ENCODE measurements at places on chromosomes 7 and 10.

DNA sequence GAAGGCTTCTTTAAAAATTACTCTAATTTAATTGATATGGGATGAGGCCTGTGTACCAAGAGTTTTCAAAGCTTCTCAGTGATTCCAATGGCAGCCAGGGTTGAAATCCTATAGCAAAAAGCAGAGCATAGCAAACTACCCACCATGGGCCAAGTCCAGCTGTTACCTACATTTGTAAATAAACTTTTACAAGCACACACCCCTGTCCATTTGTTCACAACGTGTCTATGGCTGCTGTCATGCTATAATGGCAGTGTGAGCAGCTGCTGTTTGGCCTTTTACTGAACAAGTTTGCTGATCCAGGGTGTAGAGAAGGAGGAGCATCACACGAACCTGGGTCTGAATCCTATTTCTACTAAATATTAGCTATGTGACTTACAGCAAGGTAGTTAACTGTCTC, 50.0 kb downstream of the NPY start:
- DNase-seq, result no peak

- no peak for DNase-seq
These were observed 285.5 kb downstream of the TWIST1 start for GRCh38 chr7:18831943-18832342.

DNA sequence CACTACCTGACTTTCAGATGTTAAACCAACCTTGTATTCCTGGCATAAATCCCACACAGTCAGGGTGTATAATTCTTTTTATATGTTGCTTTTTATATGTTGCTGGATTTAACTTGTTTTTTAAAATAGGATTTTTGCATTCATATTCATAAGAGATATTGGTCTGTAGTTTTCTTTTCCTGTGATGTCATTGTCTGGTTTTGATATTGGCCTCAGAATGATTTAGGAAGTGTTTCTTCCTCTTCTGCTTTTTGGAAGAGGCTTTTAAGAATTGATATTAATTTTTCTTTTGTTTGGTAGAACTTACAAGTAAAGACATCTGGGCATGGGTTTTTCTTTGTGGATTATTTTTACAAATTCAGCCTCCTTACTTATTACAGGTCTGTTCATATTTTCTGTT, 93.1 kb downstream of the CARD11 start:
- DNase-seq, result no peak

GRCh38 chr7:66576646-66577045, 52.0 kb upstream of the KCTD7 start:
- no peak for DNase-seq

DNA sequence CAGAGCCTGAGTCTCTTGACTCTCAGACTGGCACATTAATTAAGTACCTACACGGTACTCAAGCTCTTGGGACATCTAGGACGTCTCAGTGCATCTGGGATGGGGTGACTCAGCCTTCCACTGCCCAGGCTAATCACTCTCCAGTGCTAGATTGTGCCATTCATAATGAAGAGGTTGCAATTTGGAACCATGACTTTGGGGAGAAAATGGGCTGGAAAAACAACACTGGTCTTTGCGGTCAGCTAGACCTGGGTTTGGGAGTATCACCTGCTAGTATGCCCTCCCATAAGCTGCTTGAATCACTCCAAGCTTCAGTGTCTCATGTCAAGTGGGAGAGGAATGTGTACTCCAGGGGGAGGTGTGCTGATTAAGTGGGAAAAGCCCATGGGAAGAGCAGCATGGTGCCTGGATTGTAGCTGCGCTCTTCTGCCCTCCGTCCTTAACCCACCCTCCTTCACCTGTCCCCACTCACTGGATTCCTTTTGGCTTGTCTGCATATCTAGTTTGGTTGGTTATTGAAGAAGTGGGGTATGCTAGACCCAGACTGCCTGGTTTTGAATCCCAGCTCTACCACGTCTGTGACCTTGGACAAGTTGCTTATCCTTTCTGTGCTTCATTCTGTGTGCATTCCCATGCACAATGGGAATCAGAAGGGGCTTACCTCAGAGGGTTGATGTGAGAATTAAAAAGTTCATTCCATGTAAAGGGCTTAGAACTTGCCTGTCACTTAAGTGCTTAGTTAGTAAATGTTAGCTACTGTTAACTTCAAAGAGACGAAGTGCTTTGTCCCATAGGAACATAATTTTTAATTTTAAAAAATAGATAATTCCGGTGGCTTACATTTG, 3.8 kb downstream of the NFE2L3 start:
- DNase-seq, result peak; percentile 86

GRCh38 chr10:92972066-92972870, 88.3 kb upstream of the CYP26C1 start:
- peak; percentile 32 for DNase-seq

- DNase-seq, result no peak
These were observed 92.2 kb downstream of the SPDYE5 start for GRCh38 chr7:75584354-75584753.

DNA sequence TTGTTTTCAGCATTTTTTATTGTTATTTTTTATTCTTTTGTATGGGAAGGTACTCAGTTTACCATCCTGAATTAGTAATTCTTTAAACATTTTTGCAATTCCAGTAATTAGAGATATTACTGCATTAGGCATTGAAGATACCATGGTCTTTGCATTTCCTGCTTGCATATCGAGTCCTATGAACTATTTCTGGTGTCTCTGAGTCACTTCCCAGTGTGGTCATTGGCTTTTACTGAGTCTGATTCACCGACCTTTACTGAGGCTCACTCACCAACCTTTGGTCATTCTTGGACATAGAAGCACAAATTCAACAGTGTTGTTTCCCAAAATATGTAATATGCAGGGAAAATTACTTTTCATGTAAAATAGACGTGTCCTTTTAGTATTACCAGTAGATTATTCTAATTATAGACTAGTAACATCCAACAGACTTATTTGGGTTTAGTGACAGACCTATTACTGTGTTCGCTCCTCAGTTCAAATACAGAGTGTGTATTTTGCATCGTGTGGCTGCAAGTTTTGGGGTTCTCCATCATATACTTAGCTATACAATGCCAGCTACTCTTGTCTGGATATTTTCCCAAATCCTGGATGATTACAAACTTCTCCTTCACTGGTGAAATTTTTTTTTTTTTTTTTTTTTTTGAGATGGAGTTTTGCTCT, 180.7 kb upstream of the PRSS1 start:
- peak; percentile 79 for DNase-seq

GRCh38 chr10:80976658-80977057, 439.0 kb downstream of the SH2D4B start:
- no peak for DNase-seq

DNA sequence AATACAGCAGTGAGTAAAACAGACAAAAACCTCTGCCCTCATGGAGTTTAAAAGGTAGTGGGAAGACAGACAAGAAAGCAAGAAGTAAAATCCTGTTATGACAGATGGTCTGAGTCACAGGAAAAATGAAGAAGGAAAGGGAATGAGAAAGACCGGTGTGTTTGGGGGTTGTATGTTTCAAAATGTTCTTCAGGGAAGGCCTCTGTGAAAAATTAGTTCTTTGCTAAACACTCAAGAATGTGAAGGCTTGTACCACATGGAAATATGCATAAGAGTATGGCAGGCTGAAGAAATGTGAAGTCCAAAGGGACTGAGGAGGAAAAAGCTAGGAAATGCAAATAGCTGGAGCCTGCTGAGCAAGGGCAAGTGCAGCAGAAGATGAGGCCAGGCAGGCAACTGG, 315.9 kb upstream of the SEMA3A start:
- DNase-seq, result peak; percentile 13

- DNase-seq, result peak; percentile 61
These were observed 72.9 kb upstream of the CAV2 start for GRCh38 chr7:116426428-116427156.

DNA sequence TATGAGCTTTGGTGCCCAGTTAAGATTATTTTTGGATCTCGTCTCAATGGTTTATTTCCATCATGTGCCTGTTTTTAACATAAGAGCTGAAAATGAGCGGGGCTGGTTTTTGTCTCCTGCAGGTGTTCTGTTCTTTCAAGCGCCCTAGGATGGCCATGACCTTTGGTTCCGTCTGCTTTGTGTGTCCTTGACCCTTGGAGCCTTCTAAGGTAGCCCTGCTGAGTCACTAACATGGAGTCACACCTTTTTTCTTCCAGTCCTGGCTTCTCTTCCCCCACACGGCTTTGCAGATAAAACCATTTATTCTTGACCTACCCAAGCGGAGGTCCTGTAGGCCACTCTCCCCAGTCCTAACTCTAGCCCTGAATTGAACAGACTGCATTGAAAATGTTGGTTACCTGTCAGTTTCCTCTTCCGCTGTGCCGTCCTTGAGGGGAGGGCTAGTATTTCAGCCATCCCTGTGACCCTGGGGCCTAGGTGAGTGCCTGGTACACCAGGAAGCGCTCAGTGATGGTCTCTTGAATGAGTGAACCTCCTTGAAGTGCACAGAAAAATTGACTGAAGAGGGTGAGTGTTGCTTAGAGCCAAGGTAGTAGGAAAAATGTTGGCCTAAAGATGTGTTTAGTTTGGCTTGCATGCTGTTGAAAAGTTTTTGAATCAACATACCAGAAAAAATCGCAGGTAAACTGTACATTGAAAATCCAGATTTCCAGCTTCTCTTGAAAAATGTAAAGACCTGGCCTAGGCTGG, 48.0 kb downstream of the CAMK1D start:
- DNase-seq, result no peak

- no peak for DNase-seq
These were observed 92.9 kb upstream of the SH2B2 start for GRCh38 chr7:102193806-102194205.

DNA sequence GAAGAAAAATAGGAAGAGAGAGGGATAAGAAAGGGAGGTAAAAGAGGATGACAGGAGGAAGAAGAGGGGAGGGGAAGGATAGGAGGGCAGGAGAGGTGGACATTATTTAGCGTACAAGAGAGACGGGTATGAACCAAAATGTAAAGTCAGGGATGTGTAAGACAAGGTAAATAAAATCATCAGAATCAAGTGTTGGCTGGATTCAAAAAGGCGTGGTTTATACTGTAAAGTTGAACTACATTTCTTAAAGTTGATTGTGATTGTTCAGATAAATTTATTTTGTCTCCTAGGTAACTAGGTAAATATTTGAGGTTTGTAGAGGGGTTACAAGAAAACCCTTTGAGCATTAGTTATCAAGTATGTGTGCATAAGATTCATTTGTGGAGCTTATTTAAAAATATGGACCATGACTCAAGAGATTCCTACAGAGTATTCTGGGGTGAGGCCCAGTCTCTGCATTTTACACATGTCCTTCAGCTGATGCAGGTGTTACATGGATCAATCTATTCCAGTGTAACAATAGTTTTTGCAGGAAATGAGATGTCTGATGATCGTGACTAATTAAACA, 512.1 kb upstream of the MBL2 start:
- no peak for DNase-seq

DNA sequence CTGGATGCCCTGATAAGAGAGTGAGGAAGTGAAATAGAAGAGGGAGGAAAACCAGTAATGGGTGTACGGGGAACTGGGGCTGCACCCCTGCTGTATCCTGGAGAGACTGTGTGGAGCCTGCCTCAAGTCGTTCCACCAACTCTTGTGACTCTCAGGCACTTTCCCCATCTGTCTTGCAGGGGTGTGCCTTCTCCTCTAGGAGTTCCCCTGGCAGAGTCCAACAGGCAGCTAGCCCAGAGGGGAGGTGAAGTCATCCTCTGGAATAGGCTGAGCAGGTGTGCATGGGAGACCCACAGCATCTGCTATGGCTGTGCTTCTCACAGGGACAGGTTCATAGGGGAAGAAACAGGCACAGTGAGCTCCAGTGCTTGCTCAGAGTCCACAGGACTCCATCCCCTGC, 46.8 kb downstream of the WIPF3 start:
- no peak for DNase-seq

GRCh38 chr7:75650681-75651080, 88.1 kb downstream of the HIP1 start:
- DNase-seq, result no peak

DNA sequence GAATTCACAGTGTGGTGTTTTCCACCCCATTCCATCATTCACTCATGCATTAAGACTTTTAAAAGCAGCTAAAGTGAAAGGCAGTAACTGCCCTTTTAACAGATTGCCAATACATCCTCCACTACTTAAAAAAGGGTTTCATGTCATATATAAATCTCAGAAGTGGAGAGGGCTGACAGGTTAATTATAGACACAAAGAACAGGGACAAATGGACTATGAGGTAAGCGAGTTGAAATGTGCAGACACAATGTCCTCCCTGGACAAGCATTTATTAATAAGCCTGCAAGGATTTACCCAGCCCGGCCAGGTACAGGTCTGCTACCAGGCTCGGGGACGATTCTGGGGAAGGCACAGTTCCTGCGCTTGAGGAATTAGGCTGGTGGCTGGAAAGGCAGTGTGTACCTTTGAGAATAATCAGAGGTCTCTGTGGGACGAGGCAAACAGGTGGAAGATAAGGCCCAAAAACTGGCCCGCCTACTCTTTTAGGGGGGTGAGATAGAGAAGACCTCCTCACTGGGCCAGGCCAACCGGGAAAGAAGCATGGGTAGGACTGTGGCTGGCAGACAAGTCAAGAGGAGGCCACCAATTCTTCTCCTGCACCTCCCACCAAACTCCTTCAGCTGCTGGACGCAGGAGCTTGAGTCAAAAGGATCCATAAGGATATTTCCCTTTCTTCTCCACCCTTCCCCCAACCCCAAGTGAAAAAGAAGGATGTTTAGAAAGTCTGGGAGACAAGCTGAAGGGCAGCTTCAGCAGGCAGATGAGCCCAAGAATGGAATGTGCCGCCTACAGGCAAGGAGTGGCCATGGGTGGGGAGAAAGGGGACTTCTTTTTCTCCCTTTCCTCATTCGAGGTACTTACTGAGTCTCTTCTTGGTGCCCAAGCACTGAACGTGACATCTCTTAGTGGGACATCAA, 1.5 kb downstream of the PDLIM1 start:
- peak; percentile 20 for DNase-seq

All from kidney glomerular epithelial cell (primary cell).